ENCODE measurements at places on chromosomes 4 and X.

GRCh38 chrX:132119821-132120515 is 7.9 kb downstream of the FRMD7 start:
- no peak for DNase-seq

- no peak for DNase-seq
Measured at GRCh38 chrX:3094261-3094660, 53.0 kb downstream of the ARSF start.

DNA sequence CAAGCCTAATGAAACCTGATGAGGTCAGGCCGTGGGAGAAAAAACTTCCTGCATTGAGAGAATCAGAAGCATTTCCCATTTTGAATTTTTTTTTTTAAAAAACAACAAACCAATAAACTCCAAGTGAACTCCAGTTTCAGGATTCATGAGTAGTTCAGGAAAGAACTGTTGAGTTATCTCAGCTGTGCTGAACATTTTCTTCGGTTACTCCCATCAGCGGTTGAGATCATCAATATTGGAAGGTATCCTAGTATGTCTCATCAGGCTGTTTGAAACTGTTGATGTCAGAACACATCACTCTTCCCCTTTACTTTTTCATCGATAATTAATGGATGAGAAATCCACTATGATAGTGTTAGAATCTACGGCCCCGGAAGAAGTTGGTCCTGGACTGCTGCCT is 82.4 kb upstream of the ADGRG2 start:
- no peak for DNase-seq

DNA sequence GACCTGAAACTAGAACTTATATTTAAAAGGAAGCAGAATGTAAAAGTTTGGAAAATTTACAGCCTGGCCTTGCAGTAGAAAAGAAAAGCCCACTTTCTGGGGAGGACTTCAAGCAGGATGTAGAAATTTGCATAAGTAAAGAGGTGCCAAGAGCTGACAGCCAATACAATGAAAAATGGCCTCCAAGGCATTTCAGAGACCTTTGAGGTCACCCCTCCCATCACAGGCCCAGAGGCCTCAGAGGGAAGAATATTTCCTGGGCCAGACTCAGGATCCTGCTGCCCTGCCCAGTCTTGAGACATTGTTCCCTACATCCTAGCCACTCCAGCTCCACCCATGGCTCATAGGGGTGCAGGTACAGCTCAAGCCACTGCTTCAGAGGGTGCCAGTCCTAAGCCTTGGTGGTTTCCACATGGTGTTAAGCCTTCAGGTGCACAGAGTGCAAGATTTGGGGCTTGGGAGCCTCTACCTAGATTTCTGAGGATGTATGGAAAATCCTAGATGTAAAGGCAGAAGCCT is 518.9 kb upstream of the INTU start:
- DNase-seq, result no peak

- peak; percentile 11 for DNase-seq
Measured at GRCh38 chrX:35890699-35891098, 28.8 kb upstream of the CFAP47 start.

GRCh38 chrX:47361538-47362511 is 8.6 kb upstream of the ZNF157 start:
- peak; percentile 91 for DNase-seq

GRCh38 chrX:82087699-82088098 is 885.8 kb downstream of the SH3BGRL start:
- no peak for DNase-seq

- no peak for DNase-seq
Measured at GRCh38 chr4:7107166-7107905, 39.5 kb upstream of the GRPEL1 start.

- DNase-seq, result no peak
Measured at GRCh38 chr4:82811392-82811791, 12.8 kb upstream of the SCD5 start.
